ENCODE measurements at places on chromosomes 12 and 14. TPM values are rescaled to one million over a fixed set of nuclear protein-coding genes. Genes with fewer than 3 reads are reported as not detected.

The PALS1 gene
- total RNA-seq, result 23.8 TPM

The TSPAN11 gene
- total RNA-seq, result 0.76 TPM

The SLCO1B3 gene
- total RNA-seq, result not detected

The SLC6A12 gene
- not detected for total RNA-seq

All from GM23248 (cell line).